ENCODE measurements at places on chromosomes 3 and 15. TPM values are rescaled to one million over a fixed set of nuclear protein-coding genes. Genes with fewer than 3 reads are reported as not detected.

DNA sequence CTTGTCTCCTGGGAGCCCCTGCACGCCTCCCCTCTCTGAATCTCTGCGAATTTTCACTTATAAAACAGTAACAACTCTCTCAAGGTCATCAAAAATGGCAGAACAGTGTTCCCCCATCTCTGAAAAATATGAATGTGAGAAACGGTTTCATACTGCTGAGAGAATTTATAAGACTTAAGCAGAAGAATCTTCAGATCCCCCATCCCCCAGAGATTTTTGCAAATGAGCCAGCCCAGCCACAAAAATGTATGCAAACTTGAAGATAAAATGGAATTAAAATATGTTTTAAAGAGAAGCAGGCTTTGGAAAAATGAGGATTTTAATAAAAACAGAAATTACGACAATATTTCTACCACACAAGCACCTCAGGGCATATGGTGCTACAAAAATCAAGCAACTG, 173.0 kb downstream of the STT3B start:
- H3K4me3 ChIP-seq = peak overlapping the region; percentile 34
- no peaks in the 10 kb centered on the region for H3K27me3 ChIP-seq
- peak overlapping the region; percentile 91 for H3K27ac ChIP-seq
- H3K36me3 ChIP-seq = peaks cover 46% of the 10 kb centered on the region
- peaks cover 78% of the 10 kb centered on the region for H3K4me1 ChIP-seq

DNA sequence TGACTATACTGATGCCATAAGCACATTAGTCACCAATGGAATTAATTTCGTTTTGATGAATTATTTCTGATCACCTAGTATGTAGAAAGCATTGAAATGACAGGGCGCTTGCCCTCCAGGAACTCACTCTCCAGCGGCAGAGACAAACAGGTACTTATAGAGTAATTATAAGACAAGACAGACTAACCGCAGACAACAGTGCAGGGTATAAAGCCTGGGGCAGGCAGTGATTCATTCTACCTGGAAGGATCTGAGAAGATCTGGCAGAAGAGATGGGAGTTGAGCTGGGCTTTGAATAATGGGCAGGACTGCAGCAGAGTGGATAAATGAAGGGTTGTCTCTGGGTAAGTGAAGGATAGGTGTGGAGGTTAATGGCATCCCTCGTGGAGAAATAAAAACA, 331.8 kb downstream of the FGF12 start:
- H3K27me3 ChIP-seq = no peaks in the 10 kb centered on the region
- DNase-seq = no peak
- H3K4me1 ChIP-seq = no peaks in the 10 kb centered on the region
- H3K27ac ChIP-seq = no peak overlapping the region
- no peaks in the 10 kb centered on the region for H3K36me3 ChIP-seq

Gene SPATA12
- 3.9 TPM for total RNA-seq

Gene ZNF860
- 22.4 TPM for total RNA-seq

Gene GABRA5
- not detected for total RNA-seq

Gene OCA2
- not detected for total RNA-seq

All from Karpas-422 (cell line).